ENCODE measurements at places on chromosomes 1 and 21. TPM values are rescaled to one million over a fixed set of nuclear protein-coding genes. Genes with fewer than 3 reads are reported as not detected.

GRCh38 chr1:111666828-111667227 is 47.2 kb downstream of the RAP1A start:
- no peak for DNase-seq

GRCh38 chr1:207102659-207103058 is 1.4 kb upstream of the C4BPA start:
- DNase-seq, result peak; percentile 36

DNA sequence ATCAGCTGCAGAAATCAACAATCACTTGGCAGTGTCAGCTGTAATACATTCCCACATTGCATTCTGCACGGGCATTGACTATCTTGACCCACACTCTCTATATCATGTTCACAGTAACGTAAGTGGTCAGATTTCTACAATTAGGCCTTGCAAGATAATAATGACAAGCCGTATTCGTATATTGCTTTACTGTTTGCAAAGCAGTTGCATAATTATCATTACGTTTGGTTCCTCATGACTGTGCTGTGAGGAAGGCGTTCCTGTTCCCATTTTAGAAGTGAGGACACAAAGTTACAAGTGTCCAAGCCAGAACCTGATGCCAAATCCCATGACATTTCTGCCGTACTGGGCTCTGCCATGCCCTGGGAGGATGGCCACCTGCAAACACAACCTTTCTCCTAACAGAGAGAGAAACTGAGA is 53.5 kb upstream of the TARBP1 start:
- DNase-seq, result no peak

DNA sequence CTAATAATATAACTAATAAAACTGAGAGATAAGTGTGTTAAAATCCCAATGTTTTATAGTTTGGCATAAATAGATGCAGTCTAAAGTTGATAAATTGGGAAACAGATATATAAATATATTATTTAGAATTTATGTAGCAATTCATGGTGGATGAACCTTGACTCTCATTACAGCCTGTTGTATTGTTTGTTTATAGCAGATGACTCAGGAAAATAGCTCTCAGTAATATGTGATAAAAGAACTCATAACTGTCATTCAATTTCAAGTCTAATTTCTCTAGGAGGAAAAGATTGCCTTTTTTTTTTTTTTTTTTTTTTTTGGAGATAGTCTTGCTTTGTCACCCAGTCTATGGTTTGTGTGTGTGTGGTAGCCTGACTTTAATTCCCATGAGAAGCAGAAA is 603.2 kb upstream of the PKN2 start:
- DNase-seq, result peak; percentile 8

- DNase-seq, result no peak
Measured at GRCh38 chr1:109105881-109106280, 8.0 kb upstream of the ELAPOR1 start.

GRCh38 chr1:151915061-151915686 is 5.9 kb upstream of the THEM4 start:
- DNase-seq, result no peak

- DNase-seq, result no peak
Measured at GRCh38 chr21:37734846-37735245, 181.4 kb downstream of the KCNJ6 start.

DNA sequence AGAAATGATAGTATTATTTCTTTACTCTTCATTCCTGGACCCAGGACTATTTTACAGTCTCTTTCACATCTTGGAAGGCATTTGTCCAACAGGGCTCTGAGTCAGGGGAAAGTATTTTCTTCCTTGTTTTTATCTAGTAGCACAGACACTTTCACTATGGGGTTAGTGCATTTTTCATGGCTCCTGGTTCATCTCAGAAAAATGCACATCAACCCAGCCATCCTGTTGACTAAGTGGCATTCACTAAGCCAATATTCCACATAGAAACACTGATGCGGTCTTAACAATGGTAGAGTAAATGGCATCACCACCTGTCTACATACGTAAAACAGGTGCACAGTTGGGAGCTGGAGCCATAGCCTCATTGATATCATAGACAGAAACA is 87.4 kb upstream of the C1orf21 start:
- no peak for DNase-seq

RHCE gene
- not detected for polyA plus RNA-seq

KRTAP7-1 gene
- not detected for polyA plus RNA-seq

ADORA3 gene
- 4.6 TPM for polyA plus RNA-seq

TTC39A gene
- 30.3 TPM for polyA plus RNA-seq

SLC1A7 gene
- 0.32 TPM for polyA plus RNA-seq

FCMR gene
- 6.9 TPM for polyA plus RNA-seq
